NCI-H524 treated with DMSO at 0.1 percent for 48 hours (cell line): ENCODE measurements at places on chromosomes 5 and 9.

DNA sequence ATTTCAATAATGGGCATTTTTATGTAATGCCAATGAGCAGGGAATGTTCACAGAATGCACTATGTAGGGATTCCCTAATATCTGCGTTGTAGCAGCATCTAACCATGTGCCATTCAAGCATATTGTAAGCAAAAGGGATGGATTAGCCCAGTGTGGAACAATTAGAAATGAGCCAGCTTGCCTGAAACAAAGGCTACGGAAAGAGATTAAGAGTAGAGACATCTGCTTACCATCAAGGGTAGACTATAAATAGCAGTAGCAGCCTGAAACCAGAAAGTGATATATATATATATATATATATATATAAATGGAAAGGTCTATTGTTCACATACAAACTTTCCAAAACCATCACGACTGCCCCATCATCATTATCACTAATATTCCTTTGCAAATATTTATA, 31.9 kb upstream of the CEP120 start:
- peak; percentile 95 for DNase-seq

DNA sequence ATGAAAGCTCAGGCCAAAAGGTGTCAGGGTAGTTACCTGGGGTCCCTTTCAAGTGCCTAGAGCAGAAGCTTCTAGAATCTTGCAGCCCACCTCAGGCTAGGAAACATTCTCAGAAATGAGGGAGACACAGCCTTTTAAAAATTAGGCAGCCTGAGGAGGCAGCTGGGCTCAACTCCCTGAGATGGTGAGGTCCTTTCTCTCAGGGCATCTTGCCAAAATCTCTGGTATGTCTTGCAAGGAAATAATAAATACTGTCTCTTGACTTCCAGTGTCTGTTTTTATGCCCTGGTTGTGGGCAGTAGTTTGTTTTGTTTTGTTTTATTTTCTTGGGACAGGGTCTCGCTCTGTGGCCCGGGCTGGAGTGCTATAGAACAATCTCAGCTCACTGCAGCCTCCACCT, 100.9 kb upstream of the APC start:
- DNase-seq: no peak

DNA sequence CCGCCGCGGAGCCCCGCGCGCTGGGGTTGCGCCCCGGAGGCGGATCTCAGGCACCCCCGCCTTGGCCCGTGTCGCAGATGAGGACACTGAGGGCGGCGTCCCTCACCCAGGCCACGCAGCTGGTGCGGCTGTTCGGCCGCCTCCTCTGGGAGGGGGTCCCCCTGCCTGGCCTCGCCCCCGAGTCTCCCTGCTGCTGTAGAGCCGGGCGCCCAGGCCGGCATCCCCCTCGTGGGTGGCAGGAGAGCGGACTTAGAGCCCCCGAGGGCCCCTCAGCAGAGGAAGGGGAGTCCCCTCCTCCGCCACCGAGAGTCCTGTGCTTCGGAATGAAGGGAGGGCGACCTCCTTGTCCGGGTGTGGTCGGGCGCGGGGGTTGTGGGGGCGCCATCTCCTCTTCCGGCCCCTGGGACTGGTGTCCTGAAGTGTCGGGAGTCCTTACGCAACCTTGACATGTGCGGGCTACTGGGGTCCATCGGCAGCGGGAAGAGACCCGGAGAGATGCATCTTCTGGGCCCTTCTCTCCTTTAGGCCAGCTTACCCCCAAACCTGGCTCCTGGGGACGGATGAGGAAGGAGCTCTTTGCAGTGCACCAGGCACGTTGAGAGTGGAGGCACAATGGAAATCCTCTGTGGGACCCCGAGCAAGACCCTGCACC, 11.7 kb upstream of the EXOSC2 start:
- no peak for DNase-seq

- no peak for DNase-seq
These were observed 394.0 kb downstream of the CETN3 start for GRCh38 chr5:90015584-90016018.

GRCh38 chr5:117559005-117559844, 984.6 kb upstream of the SEMA6A start:
- DNase-seq: no peak

DNA sequence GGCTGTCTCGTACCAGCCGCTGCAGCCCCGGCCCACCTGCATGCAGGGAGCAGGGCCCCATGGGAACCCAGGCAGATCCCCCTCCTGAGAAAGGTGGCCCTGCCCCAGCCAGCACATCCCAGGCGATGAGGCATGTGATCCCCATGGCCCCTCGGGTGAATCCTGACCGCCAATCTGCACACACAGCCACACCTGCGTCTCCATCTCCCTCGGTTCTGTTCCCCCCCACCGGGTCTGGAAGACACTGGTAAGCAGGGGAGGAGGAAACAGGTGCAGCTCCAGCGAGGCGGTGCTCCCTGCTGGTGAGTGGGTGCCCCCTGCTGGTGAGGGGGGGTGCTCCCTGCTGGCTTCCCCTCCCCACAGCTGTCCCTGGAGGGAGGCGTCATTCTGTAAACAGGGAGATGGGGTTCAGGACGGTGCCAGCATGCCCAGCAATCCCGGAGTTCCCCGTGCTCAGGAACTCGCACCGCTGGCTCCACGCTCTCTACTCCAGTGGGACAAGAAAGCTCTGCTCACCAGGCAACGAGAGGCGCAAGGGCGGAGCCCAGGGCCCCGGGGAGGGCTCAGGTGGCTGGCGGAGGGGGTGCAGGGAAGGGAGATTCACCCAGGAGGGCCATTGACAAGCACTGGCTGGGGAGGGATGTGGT, 28.4 kb upstream of the SLC12A7 start:
- DNase-seq: peak; percentile 41

DNA sequence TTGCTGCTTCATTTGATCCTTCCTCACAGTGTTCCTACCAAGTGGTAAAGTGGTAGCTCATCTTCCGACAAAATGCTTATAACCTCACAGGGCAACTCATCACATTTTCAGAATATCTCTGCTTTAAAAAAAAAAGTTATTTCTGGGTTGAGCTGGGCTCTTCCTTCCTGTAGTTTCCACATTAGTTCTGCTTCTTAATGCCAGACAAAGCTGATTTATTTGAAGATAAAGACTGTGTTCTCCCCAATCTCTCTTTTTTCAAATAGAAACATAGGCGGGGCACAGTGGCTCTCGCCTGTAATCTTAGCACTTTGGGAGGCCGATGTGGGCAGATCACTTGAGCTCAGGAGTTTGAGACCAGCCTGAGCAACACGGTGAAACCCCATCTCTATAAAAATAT, 273.1 kb downstream of the ACTL7B start:
- DNase-seq: no peak

GRCh38 chr9:131579789-131580211, 34.5 kb downstream of the PRRT1B start:
- DNase-seq: no peak

DNA sequence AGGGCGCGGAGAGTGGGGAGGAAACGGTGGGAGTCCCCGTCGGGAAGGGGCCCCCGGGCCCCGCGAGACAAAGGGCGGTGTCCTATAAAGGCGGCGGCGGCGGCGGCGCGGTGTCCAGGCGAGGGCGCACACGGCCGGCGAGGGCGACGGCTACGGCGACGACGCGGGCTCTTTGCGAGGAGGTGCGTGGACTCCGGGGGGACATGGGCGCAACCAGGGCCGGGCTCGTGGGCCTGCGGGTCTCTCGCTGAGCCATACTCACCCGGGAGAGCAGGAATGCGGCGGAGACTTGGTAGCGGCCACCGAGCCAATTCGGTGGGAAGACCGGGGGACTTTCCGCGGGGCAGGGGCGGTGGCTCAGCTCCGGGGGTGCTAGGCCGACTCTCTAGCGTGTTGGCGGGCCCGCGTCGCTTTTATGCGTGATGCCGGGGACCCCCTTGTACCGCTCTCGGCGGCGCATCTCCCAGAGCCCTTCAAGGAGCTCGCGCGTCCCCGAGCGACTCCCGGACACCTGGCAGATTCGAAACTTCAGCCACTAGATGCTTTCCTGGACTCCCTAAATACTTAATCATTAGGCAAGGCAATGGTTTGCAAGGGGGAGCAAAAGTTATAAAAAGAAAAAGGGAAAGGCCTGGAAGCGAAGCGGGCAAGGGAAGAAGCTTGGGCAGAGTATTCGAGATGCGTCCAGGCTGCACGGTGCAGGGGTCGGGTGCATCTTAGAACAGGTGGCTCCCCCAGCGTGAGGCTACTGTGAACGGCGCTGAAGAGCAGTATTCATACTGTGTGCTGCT, 5.9 kb upstream of the TAL2 start:
- DNase-seq: no peak

- no peak for DNase-seq
These were observed 699.0 kb upstream of the ARRDC3 start for GRCh38 chr5:92081958-92082712.

DNA sequence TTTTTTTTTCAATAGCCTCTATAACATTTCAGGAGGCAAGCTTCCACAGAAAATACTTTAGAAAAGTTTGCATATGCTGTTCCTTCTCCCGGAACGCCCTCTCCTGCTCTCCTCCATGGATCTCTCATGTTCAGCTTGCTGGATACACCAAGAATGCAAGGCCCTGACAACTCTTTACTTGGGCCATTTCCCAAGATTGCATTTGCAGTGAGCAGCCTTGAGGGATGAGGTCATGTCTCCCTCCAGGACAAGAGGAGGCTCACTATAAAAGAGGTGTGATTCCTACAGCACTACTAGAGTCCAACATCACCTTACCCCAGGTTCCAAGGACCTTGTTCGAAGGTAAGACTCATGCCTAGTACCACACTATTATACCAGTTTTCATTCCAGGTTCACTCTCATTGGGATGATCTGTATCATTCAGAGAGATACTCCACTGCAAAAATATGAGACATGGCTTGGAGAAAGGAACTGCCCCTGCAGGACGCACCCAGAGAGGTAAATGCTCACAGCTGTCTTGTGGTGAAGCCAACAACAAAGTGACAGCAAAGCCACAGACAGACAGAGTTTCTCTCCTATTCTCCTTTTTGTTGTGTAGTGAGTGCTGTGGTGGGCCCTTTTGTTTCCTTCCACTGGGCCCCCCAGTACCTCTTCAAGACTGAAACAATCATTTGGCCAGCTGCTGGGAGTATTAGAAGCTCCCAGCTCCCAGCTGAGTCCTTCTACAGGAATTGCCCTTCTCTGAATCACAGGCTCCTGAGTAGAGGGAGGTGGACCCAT, 151.7 kb upstream of the ZNF366 start:
- DNase-seq: no peak

GRCh38 chr9:94672811-94673487, 33.6 kb upstream of the FBP1 start:
- DNase-seq: peak; percentile 25

GRCh38 chr9:111752455-111752854, 42.3 kb downstream of the SHOC1 start:
- DNase-seq: no peak

GRCh38 chr5:112479418-112479817, 60.3 kb upstream of the EPB41L4A start:
- no peak for DNase-seq

DNA sequence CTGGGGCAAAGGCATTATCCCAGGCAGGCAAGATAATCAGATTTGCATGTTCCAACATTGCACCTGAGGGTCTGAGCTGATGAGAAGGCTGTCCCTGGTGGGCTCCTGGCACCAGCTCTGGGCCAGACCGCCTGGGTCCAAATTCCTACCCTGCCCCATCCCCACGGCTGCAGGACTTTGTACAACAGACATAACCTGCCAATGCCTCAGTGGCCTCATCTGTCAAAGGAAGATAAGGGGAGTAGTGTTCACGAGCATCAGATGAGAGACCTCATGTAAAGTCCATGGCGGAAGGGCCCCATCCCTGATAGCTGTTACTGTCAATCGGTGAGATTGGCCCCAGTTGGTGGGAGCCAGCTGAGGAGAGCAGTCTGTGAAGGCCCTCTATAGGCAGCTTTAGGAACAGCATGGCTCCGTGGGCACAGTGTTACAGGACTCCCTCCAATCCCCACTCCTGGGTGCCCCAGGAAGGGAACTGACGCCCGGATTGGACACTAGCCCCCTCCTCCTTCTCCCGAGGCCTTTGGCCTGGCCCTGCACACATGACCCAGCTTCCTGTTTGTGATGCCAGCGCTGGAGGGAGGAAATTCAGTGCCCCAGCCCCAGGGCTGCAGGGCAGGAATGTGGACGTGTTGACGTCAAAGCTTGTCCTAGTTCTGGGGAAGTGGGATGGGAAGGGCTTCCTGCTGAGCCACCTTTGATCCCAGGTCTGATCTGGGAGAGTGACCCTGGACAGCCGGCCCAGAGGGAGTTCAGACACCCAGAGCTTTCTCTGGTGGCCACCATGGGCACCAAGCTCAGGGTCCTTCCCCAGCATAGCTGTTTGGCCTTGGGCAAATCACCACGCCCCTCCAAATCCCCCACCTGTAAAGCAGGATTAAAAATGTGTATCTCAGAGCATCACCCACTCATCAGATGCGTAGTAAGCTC, 56.2 kb downstream of the DUSP1 start:
- peak; percentile 6 for DNase-seq

- DNase-seq: no peak
These were observed 149.6 kb downstream of the TTC39B start for GRCh38 chr9:15157381-15157780.

DNA sequence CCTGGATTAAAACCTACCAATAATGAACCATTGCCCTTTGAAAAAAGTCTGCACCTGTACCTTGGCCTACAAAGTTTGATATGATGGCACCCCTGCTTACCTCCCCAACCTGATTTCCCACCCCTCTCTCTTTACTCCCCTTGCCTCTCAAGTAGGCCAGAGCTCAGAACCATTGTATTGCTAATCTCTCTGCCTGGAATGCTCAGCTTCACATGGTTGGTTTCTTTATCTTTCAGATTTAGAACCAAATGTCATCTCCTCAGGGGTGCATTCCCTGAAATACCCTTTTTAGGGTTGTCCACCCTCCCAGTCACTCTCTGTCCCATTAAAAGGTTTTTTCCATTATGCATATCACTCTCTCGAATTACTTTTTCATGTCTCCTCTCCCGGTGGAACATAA, 116.6 kb upstream of the VCAN start:
- DNase-seq: no peak

DNA sequence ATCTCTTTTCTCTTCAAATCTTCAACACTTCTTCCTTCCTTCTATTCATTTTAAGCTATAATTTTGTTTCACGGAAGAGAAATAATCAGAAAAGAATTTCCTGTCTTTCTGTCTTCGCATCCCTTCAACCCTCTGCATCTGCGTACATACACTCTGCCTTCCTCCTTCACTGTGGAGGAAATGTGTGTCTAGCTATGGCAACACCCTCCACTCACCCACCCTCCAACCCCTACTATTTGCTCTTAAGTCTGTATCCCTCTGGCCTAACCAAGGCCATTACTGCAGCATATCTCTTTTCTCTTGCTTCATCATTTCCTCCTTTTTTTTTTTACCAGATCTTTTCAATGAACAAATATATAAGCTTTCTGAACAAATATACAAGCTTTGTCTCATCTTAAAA, 105.7 kb upstream of the NUDT12 start:
- DNase-seq: no peak

- no peak for DNase-seq
These were observed 134.4 kb downstream of the PTTG1 start for GRCh38 chr5:160555971-160556631.

DNA sequence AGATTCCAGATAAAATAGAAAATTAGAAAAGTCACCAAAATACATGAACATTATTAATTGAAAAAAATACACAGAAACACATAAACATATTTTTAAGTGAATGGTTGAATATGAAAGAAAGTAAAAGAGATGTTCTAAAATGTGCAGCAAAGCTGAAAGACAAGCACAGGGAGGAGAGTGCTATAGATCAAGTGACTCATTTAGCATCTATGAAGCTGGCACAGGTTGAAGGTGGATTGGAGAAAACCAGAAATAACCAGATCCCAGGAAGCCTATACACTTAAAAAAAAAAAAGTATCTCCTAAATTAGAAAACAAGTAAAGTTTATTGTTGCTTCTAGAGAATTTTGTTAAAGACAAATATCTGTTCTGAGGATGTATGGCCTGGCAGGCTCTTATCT, 338.9 kb downstream of the CDH12 start:
- DNase-seq: no peak

- DNase-seq: no peak
These were observed 48.2 kb downstream of the P4HA2 start for GRCh38 chr5:132179405-132179804.

- DNase-seq: no peak
These were observed 84.1 kb upstream of the MEGF10 start for GRCh38 chr5:127206320-127207113.
